ENCODE measurements at places on chromosomes 5 and 9.

GRCh38 chr9:84404095-84404686 lies 63.6 kb upstream of the SLC28A3 start:
- DNase-seq: no peak

DNA sequence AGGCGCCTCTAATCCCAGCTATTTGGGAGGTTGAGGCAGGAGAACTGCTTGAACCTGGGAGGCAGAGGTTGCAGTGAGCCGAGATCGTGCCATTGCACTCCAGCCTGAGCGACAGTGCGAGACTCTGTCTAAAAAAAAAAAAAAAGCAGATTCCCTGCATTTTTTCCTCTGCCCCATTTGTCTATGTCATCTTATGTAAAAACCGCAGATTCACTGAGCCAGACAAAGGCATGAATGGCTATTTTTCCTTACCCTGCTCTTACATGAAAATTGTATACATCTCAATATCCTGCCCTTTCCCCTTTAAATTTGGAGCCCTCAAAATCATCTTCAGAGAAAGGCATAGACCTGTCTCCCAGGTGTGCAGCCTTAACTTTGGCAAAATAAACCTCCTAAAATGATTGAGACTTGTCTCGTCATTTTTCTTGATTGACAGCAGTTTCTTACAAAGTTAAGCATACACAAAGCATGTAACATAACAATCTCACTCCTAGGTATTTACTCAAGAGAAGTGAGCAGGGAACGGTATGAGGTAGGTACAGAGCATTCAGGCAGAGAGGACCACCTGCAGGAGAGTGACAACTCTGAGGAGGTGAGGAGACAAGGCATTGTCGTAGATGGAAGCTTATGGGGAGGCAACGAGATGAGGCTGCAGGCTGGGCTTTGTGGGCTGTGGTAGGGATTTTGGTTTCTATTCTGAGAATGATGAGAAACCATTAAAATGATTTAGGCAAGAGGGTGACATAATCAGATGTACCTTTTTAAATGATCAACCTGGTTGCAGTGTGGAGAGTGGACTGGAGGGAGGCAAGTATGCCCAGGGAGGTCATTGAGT lies 65.7 kb upstream of the IL6ST start:
- DNase-seq: no peak

DNA sequence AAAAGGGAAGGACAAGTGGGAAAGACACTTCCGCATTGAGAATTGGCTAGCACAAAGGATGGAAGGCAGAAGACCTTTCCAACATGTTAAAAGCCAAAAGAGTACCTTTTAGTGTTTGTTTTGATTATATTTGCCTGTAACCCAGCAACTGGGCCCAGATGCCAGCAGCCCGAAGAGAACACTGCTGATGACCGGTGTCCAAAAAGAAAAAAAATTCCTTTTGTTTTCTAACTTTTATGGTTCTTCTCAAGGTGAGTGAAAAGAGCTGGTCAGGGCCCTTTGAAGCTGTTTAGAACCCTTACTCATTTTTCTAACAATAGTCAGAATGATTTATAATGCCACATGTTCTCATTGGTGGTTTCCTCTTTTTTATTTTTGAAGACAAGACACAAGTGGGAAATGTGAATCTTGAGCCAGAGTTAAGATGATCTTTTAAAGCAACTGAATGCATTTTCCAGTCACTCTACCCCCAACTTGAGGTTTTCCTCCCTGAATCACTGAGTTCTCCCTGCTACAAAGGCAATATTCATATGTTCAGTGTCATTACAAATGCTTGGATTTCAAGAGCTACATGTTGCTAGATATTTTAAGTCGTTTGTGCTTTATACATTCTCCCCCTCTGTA lies 32.3 kb upstream of the ZNF462 start:
- DNase-seq: no peak

- no peak for DNase-seq
Observed at GRCh38 chr9:36146651-36147050, 10.1 kb downstream of the GLIPR2 start.

DNA sequence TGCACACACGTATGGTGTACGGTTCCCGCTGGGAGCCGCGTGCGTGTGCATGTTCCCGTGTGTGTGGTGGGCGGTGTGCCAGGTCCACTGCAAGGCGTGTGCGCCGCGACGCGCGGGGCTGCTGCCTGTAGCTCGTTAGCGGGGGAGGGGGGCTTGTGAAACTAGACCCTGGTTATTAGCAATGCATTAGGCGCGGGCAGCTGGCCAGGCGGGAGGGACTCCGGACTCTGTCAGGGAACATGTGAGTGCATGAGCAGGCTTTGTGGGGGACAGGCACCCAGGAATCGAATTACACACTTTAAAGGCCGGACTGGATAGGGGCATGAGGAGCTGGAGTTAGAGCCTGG lies 32.2 kb upstream of the ENHO start:
- DNase-seq: no peak

GRCh38 chr9:130186839-130187522 lies 14.8 kb downstream of the NCS1 start:
- no peak for DNase-seq

DNA sequence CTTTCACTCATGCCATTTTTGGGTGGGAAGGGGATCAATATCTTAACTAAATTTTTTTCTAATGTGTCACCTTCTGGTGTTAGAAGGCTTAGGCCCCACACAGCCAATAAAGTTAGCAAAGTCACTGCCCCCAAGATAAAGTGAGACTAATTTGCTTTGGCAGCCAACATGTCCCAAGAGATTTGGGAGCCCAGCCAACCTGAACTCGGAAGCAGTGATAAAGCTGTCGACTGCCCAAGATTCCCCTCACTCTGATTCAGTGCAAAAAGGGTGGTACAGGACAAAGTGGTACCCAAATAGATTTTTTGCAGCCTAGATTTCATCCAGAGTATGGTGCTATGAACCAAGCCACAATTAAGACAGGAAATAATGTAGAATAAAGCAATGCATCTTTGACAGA lies 572.5 kb upstream of the ARRDC3 start:
- no peak for DNase-seq

GRCh38 chr5:56414066-56414465 lies 180.9 kb upstream of the ANKRD55 start:
- DNase-seq: no peak

- peak; percentile 48 for DNase-seq
Observed at GRCh38 chr9:136532799-136533774, 12.8 kb downstream of the NOTCH1 start.

GRCh38 chr9:114263853-114264510 lies 58.9 kb upstream of the ORM1 start:
- no peak for DNase-seq

DNA sequence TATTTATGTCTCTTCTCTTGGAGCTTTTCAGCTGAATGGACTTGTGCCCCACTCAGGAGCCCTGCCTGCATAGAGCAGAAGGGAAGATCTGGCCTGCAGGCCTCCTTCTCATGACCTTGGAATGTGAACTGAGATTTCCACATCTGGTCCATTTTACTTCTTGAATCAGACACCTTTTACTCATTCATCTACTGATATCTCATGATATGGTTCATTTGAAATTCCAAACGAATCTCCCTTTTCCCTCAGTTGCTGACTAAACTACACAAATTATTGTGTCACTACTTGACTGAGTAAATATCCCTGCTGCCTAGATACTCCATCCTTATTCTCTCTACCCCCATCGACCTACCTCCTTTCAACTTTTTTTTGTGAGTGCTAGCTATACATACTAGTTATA lies 138.7 kb downstream of the PLCXD3 start:
- no peak for DNase-seq

DNA sequence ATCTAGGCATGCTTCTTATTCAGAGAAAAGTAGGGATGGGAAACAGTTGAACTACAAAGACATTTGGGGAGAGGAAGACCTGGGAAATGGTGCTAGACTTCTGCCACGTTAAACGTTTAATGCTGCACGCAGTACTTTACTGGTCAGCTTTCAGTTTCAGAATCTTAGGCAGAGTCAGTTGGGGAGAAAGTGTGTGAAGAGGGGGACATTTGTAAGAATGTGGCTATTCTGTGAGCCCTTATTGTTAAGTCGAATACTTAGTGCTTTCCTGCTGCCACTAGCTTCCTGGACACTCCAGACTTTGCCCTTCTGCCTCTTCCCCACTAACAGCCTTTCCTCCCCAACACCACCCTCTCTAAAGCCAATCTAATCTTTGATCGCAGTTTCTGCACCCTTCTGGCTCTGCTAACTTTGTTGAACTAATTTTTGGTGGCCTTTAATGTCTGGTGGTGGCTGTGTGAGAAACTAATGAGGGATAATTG lies 6.1 kb downstream of the CYSTM1 start:
- DNase-seq: no peak

DNA sequence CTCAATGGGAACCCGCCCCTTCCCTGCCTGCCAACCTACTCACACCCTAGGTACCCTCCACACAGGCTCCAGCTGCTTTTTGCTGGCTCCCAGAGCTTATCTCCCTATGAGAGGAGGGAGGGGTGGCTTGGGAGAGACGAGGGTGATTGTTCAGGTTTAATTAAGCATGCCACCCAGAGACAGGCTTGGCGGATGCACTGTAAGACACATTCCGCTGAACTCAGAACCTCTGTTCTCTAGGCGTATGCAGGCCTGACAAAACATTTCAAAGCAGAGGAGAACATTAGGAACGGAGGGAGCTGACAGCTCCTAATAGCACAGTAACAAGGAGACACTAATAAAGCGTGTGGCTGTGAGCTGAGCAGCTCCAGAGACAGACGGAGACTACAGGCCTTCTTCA lies 80.1 kb downstream of the TRIM32 start:
- DNase-seq: no peak

- no peak for DNase-seq
Observed at GRCh38 chr9:114047717-114048116, 30.4 kb downstream of the AMBP start.

DNA sequence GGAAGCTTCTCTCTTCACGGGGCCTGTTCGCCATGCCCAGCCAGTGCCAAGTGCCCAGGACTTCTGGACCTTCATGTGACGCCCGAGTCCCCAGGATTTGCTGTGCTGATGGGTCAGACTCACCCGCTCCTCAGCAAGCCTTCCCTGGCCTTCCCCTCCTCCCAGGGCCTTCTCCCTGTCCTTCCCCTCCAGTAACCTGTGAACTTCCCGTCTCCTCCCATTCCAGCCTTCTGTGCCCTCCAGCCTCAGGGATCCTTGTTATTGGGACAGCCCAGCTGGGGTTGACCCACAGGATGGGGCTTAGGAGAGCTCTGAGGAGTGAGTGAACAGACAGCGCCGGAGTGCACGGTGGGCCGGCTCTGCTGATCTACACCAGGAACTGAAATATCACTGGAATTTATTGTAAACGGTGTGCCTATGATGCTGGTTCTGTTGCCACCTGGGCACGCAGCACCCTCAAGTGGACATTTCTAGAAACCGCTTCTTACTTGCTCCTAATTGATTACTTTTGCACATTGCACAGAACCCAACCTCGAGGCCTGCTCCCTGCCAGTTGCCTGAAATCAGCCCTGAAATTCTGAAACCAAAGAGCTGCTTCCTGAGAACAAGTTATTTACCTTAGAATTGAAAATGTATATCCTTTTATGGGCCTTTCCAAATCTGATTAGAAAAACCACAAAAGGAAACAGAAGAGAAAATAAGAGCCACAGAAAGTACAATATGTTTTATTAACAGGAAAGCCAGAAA lies 1.5 kb downstream of the SPAAR start:
- DNase-seq: peak; percentile 23

DNA sequence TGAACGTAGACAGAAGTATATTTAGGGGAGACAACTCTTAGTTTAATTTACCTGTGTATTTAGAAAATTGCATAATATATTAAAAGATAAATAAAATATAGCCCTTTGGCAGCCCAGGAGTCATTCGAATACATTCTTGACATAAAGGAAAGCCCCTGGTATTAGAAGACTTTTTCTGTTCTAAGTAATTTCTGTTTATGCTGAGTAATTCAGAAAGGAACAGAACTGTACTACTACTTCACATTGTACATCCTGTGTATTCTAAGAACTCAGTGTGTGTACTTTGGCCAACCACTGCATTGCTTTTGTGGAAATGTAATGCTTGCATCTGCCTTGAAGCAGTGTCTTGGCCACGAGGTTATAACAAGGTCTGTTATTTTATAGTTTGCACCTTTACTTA lies 136.4 kb downstream of the KDM4C start:
- no peak for DNase-seq

DNA sequence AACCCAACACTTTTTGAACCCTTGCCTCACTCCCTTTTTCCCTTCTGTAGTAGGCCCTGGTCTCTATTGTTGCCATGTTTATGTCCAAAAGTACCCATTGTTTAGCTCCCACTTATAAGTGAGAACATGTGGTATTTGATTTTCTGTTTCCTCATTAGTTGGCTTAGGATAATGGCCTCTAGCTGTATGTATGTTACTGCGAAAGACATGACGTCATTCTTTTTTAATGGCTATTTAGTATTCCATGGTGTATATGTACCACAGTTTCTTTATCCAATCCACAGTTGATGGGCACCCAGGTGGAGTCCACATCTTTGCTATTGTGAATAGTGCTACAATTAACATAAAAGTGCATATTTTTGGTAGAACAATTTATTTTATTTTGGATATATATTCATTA lies 90.3 kb upstream of the PTPRD start:
- no peak for DNase-seq

DNA sequence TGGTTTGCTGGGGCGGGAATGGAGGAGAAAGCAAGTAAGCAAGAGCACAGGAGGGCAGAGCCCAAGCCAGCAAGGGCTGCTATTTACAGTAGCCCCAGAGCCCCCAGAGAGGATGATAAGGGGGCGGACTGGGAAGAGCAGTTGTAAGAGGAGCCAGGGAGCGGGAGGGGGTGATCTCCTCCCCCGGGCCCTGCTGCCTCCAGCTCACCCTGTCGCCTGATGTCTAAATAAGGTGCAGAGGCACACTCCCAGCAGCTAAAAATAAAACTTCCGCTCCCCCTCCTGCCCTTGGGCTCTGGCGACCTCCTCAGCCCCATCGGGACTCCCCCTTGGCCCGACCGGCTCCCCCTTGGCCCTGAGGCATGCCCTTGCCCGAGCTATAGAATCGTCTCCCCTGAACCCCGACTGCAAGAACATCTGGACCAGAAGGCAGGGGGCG lies 14.4 kb upstream of the CCDC69 start:
- no peak for DNase-seq

- DNase-seq: no peak
Observed at GRCh38 chr5:53397845-53398244, 82.6 kb upstream of the FST start.

DNA sequence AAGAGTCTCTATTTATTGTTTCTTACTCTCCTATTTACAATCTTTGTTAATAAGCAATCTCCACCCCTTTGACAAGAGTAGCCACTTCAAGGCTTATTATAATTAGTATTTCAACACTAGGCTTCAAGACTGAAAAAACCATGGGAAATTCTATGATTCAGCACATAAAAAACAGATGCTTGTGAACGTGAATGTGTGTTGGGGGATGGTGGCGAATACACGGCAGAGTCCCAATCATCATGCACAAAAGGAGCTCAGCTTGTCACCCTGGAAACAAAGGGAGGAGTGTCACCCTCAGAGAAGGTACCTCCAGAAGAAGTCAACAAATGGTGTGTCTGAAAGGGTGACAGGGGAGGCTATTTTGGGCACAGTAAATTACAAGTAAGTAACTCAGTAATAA lies 157.2 kb upstream of the RETREG1 start:
- DNase-seq: no peak

DNA sequence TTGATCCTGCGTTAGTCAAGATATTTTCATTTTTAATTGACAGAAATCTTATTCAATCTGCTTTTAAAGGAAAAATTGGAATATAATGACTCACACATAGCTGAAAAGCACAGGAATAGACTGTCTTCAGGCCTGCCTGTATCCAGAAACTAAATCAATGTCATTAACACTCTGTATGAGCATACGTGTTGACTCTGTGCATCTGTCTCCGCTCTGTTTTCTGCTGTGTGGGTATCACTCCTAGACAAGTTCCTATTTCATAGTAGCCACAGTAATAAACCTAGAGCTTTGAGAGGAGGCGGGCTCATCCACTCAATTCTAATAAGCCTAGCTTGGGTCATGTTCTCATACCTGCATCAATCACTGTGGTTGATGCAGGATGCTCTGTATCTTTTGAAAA lies 267.6 kb downstream of the KCTD16 start:
- DNase-seq: no peak

Measured in T-helper 9 cell (primary cell).